Motor neuron (in vitro differentiated cells): ENCODE measurements at places on chromosomes 16 and 17. TPM values are rescaled to one million over a fixed set of nuclear protein-coding genes. Genes with fewer than 3 reads are reported as not detected.
A peak's percentile ranks its signal among the peaks of the same experiment; 100 is the strongest.

TRIM16 gene
- 31.6 and 33.4 TPM in 2 replicates for total RNA-seq

DNA sequence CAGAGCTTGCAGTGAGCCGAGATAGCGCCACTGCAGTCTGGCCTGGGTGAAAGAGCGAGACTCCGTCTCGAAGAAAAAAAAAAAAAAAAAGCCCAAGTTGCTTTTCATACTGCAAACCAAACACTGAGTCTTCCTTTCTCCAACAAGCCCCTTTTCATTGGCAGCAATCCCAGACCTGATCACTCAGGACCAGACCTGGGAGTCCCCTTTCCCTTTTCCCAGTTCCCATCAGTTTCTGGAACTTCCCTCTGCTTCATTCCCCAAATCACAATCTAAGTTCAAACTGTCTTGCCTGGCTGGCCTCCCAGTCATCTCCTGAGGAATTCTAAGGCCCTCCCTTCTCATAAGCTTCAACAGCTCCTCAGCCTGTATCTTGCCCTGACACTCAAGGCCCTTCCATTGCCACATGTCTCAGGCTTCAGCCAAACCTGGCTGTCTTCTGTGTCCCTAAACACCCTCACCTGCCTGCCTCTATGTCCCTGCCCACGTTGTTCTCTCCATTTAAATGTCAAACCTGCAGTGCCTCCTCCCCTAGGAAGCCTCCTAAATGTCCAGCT is 11.8 kb upstream of the PHF12 start:
- ATAC-seq, result no peak

GRCh38 chr17:53630115-53630514 is 192.6 kb upstream of the KIF2B start:
- no peak for ATAC-seq

DNA sequence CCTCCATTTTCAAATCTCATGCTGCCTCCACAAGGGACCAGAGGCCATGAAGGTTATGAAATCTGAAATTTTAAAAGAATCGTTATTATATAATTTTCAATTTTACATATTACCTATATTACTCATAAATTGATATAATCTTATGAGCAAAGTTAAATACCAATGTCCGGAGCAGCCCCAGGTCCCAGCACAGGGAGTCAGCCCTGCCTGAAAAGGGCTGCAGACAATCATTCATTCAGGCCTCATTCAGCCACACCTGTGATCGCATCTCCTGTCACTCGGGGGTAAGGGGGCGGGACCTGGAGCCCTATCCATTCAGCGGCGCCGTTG is 172.5 kb downstream of the AHSP start:
- ATAC-seq, result peak; percentile 81

DNA sequence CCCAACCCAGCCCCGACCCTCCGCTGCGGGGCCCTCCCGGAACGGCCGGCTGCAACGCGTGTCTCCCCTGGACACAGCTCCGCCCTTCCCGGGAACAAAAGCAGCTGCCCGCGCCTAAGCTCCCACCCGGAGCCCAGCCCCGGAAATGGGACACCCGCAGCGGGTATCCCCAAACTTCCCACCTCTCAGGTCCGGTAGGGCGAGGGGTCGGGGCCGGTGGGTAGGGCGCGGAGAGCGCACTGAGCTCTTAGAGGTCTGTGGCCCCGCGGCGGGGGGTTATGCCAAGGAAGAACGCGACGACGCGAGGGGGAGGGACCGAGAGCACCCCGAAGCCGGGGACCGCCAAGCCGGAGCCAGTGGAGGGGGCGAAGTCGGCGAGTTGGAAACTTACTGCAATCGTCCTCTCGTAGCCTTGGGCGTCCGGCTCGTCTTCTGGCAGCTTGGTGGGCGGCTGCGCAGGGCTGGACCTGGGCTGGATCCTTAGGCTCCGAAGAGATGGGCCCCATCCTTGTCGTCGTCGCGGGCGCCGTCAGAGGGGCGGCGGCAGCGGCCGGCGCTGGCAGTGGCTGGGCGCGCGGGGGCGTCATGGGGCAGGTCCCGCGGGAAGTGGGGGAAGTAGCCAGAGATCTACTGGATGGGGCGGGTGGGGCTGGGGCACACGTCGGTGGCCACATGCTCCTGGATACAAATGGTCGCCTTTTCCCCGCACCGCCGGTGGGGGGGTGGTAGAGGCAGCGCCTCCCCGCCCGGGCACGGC is 6.9 kb downstream of the USP6 start:
- ATAC-seq, result peak; percentile 86

HBA2 gene
- total RNA-seq, result not detected in 2 replicates

- ATAC-seq, result no peak
Measured at GRCh38 chr16:68451676-68452075, 3.4 kb upstream of the SMPD3 start.

KCNJ12 gene
- total RNA-seq, result 2.7 and 3.2 TPM in 2 replicates

DNA sequence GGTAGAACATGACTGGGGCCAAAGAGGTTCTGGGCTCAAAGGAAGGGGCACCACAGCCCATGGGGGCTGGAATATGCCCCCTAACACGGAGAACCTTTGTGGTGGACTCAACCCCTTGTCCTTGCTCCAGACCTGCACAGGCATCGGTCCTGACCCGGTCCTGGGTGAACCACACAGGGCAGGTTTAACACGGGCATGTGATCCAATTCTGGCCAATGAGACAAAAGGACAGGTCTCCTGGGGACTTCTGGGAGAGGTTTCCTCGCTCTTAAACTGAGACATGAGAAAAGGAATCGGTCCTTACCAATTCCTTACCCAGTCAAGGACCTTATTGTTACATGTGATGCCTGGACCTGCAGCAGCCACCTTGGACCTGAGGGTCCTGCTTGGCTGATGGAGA is 3.7 kb downstream of the DOC2B start:
- no peak for ATAC-seq

PLEKHH3 gene
- 20.9 and 23.4 TPM in 2 replicates for total RNA-seq

DNA sequence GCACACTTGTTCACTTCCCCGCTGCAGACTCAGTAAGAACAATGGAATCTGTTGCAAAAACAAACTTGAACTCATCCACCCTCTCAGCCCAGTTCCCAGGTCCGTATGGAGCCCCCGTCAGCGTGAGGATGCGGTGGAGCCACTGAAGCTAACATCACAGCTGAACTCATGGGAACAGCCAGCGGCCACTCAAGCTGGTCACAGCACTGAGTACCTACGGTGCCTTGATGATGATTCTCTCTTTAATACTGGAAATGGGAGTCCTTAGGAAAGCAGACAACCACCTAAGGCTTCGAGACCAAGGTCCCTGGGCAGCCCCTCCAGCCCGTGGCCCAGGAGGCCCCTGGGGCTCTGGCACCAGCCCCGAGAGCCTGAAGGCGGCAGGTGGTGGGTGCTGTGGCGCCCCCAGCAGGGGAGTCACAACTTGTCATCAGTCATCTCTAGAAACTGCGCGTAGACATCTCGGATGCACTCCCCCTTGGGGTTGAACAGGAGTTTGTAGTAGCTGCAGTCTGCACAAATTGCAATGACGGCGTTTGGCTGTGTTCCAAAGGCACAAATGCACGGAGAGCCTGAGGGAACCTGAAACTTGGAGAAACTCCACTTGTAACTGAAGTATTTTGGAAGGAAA is 31.0 kb upstream of the RHOT1 start:
- peak; percentile 96 for ATAC-seq

DNA sequence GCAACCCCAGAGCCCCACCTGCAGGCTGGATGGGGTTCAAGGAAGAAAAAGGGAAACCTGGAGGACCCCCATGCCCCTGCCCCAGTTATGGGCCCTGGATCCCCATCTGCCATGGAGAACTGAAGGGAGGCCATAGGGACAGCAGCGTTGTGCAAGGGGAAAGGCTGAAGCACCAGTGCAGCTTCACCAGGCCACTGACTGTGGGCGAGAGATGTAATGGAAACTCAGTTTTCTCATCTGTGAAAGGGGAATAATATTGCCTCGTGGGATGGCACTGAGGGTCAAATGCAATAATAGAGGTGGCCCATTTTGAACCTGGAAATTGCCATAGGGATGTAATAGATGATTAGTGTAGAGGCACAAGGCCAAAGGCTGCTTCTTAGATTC is 9.9 kb upstream of the TSPOAP1 start:
- no peak for ATAC-seq

DNA sequence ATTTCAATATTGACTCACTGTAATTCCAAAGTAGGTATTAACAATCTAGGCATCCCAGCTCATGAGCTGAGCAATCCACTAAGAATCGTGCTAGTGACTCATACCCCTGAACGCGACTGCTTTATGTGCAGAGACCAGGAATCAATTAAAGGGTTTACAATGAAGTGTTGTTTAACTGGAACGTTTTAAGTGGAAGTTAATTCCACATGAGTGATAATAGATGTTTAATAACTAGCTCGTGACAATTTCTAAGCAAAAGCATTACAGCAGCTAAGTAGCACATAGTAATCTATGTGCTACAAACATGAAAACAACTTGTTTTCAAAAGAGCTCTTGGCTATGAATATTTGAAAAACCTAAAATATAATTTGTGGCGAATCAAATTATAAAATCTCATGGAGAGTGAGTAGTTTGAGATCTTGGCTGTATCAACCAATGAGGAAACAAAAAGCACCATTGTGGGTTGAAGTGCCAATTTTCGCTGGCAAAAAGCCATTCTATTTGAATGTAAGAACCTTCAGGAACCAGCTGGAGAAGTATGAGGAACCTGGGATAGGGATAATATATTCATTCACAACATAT is 9.4 kb downstream of the GJC1 start:
- peak; percentile 100 for ATAC-seq

DNA sequence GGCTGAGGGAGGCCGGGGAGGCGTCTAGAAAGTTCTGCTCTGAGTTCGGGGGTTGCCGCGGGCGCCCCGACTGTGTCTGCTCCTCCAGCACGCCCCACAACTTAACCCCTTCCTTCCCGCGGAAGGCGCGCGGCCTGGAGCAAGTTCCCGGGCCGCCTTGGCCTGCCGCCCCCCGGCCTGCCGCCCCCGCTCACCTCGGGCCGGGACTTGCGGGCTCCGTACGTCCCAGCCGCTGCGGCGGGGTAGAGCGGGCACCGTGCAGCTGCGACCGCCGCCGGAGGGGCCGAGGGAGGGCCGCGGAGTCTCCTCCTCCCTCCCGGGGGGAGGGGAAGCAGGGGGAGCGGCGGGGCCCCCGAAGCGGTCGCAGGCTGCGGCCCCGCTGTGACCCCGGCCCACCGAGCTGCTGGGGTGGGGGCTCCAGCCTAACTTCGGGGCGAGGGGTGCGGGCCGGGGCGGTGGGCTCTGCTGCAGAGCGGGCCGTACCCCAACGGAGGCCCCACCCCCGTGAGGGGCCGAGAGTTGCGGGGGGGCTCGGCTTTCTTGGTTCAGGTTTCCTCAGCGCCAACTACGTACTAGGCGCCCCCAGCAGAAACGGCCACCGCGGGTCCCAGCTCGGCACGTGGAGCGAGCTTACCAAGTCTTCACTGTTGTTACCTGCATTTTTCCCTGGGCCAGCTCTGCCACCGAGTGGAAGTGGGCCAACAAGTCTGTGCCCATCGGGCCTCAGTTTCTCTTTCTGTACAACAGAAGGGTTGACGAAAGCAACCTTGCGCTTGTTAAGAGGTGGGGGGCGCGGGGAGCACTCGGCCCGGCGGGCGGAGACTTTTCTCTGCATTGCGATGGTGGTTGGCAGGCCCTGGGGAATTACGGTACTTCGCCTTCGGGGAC is at the start of gene CCDC102A:
Gene CCDC102A, minus strand, starts transcription at position 266 of the 888 bp plus-strand sequence. CDS start 7,394 bp downstream, outside the sequence.
- ATAC-seq, result peak; percentile 36

ABCC11 gene
- total RNA-seq, result 0.19 and 0.49 TPM in 2 replicates

- ATAC-seq, result no peak
Measured at GRCh38 chr17:17748604-17749003, 67.3 kb downstream of the RAI1 start.

OR4D1 gene
- total RNA-seq, result 0.14 and 0.36 TPM in 2 replicates

GRCh38 chr16:15749371-15749770 is 99.3 kb downstream of the NDE1 start:
- no peak for ATAC-seq

CACNG1 gene
- not detected in 2 replicates for total RNA-seq

- no peak for ATAC-seq
Measured at GRCh38 chr16:35733971-35734702, 2274.7 kb downstream of the TP53TG3F start.

COPZ2 gene
- total RNA-seq, result 3.5 and 6.6 TPM in 2 replicates

CFAP97D1 gene
- 0.13 and 0.14 TPM in 2 replicates for total RNA-seq

ASPA gene
- 17.0 and 23.6 TPM in 2 replicates for total RNA-seq

DNA sequence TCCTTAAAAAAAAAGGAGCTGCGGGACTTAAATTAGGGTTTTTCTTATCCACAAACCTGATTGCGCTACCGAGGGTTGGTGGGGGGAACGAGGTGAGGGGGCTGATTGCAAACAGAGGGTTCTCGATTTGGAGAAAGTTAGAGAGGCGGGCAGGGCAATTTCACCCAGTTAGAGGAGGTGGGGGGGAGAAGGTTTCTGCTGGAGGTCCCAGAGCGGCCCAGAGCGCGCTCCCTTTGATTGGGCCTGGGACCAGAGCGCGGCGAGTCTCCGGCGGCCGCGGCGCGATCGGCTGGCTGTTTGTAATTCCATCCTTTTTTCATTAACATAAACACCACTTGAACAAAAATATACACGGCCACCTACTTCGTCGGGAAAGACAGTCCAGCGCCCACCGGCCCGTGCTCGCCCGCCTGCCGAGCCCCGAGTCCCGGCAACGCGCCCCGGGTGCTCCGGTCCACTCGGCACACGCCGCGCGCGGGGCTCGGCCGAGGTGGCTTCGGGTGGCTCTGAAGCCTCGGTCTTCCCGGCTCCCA is 13.3 kb upstream of the FOXF1 start:
- no peak for ATAC-seq

CACNG3 gene
- 0.13 and 0.14 TPM in 2 replicates for total RNA-seq
